ENCODE measurements at places on chromosomes 16 and 17. TPM values are rescaled to one million over a fixed set of nuclear protein-coding genes. Genes with fewer than 3 reads are reported as not detected.

The GPRC5B gene
- total RNA-seq = 12.4 TPM

The SLC6A2 gene
- not detected for total RNA-seq

The DBNDD1 gene
- total RNA-seq = 19.2 TPM

The GFAP gene
- 0.29 TPM for total RNA-seq

The DHX58 gene
- total RNA-seq = not detected

The HOXB8 gene
- total RNA-seq = not detected

The CDH8 gene
- 1.3 TPM for total RNA-seq

The C17orf78 gene
- not detected for total RNA-seq

The HCRT gene
- total RNA-seq = not detected
